NCI-H187 (cell line): ENCODE measurements at places on chromosomes 16 and 17.

GRCh38 chr16:73036074-73036826 lies 11.7 kb downstream of the ZFHX3 start:
- no peak for DNase-seq

DNA sequence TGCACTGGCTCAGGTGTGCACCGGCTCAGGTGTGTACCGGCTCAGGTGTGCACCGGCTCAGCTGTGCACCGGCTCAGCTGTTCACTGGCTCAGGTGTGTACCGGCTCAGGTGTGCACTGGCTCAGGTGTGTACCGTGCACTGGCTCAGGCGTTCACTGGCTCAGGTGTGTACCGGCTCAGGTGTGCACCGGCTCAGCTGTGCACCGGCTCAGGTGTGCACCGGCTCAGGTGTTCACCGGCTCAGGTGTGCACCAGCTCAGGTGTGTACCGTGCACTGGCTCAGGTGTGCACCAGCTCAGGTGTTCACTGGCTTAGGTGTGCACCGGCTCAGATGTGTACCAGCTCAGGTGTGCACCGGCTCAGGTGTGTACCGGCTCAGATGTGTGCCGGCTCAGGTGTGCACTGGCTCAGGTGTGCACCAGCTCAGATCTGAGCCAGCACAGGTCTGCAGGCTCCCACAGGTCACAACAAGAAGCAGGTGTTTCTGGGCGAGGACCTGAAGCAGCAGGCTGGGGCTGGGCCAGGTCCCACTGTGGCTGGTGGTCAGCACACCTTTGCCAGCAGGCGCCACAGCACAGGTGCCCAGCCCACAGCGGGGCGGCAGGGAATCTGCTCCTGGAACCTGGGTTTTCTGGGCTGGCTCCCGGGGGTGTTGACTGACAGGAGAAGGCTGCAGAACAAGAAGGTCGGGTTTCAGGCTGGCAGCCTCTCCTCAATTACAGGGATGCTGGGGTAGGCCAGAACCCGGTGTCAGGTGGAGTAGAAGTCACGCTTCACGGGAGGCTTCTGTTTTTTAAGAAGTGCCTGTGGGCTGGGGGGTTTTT lies 17.2 kb downstream of the METRNL start:
- DNase-seq: peak; percentile 38

GRCh38 chr17:57211543-57211942 lies 44.8 kb upstream of the MSI2 start:
- no peak for DNase-seq

DNA sequence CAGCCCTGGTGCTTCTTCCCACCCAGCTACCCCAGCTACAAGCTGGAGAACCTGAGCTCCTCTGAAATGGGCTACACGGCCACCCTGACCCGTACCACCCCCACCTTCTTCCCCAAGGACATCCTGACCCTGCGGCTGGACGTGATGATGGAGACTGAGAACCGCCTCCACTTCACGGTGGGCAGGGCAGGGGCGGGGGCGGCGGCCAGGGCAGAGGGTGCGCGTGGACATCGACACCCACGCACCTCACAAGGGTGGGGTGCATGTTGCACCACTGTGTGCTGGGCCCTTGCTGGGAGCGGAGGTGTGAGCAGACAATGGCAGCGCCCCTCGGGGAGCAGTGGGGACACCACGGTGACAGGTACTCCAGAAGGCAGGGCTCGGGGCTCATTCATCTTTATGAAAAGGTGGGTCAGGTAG lies 3.6 kb downstream of the GAA start:
- no peak for DNase-seq

DNA sequence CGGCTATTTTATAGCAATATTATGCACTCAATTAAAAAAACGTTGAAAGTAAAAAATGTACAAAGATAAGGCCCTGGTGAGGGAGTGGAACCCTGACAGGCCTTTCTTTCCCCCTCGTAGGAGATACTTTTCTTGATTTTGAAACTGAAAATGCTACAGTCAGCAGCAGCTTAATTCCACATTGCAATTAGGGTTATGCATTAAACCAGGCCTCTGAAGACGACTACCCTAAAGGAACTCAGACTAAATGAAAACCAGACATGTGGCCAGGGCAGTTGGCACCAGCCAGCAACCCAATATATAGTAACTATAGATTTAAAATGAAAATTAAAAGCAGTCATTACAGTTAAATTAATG lies 463.2 kb upstream of the MAF start:
- DNase-seq: no peak
